ENCODE measurements at places on chromosomes 12 and 14.

DNA sequence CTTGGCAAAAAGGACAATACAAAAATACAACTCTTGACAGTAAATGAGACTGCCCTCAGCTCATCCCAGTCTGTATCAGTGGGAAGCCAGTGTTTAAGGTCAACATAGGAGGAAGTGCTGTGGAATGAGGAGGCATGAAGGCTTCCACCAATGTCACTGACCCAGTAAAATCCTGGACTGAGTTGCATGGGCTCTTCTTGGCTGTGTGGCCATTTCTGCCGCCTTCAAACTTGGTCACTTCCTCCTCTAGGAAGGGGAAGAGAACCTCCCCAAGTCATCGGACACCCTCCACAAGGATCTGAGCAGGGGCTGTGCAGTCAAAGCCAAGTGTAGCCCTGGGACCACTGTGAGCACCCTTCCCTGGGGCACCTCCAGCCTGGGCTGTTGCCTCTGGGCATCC, 11.9 kb downstream of the GPR68 start:
- DNase-seq: no peak

- DNase-seq: no peak
Measured at GRCh38 chr12:94760786-94761185, 110.4 kb upstream of the TMCC3 start.

DNA sequence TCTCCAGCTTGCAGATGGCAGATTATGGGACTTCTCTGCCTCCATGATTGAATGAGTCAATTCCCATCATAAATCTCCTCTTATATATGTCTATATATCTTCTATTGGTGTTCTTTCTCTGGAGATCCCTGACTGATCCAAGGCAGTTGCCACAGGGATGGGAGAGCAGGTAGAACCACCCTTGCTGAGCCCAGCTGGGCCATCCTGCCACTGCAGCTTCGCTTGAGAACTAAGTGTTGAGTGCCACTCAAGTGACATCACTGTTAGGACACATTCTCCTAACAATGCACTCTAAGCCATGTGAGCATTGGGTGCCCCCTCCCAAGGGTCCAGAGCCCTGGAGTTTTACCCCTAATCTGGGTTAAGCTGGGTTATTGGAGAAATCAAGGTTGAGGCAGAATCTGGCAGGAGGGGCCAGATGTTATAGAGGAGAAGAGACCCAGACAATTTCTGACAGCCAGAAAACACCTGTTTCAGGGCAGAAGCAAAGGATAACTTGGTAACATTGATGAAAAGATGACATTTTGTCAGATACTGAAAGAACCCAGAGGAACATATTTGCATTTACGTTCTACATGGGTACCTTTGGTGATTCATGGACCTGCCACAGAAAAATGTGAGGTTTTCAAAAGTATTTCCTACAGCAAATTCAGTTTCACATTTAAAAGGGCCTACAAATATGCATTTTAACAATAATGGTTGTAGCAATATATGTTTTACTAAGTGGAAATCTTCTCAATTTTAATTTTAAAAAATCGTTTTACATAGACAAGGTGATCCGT, 57.2 kb upstream of the MAX start:
- no peak for DNase-seq

DNA sequence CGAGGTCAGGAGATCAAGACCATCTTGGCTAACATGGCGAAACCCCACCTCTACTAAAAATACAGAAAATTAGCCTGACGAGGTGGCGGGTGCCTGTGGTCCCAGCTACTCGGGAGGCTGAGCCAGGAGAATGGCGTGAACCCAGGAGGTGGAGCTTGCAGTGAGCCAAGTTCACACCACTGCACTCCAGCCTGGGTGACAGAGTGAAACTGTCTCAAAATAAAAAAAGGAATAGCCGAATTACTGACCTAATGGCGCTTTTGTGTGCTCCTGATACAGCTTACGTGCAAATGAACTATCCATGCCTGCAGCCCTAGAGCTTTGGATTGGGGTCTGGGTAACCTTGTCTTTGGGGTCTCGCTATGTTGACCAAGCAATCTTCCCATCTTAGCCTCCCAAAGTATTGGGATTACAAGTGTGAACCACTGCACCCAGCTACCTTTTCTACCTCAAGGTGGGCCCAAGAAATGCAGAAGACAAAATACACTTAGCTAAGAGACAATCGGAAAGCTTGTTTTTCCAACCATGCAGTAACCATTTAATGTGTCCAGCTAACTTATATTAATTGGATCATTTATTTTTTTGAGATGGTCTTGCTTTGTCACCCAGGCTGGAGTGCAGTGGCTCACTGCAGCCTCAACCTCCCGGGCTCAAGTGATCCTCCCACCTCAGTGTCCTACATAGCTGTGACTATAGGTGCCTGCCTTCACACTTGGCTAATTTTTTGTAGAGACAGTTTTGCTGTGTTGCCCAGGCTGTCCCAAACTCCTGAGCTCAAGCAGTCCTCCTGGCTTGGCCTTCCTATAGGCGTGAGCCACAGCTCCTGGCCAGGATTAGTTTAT, 5.5 kb downstream of the PABPN1 start:
- DNase-seq: no peak

DNA sequence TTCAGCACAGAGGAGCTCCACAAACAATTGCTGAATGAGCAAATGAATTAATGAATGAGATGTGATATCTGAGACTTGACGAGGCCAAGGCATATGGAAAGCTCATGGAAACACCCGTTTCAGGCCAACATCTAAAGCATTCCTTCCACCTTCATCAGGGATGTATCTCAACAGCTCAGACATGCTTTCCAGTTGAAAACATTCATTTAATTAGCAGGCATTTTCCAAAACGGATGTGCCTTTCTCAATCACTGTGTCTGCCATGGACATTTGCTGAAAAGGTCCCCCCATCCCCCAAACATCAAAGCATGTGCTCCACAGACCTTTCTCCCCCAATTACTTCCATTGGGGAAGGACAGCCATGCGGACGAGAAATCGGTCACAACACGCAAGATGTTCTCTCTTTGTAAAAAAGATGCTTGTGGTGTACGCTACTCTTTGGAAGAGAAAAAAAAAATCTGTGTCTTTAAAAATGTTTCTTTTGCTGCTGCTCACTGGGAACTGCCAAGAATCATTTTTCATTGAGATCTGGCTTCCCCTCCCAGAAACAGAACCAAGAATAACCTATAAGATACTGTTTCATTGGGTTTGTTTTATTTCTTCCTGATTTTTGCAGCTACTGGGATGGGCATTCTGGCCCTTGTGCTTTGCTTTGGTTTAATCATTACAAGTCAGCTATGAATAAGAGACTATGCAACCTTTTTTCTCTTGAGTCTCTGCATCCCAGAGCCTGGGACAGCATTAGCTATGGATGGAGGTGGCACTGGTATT, 528.2 kb downstream of the MED13L start:
- no peak for DNase-seq

- DNase-seq: no peak
Measured at GRCh38 chr12:115037830-115038229, 353.9 kb upstream of the TBX3 start.

- DNase-seq: no peak
Measured at GRCh38 chr14:23630687-23631086, 5.5 kb upstream of the DHRS2 start.

DNA sequence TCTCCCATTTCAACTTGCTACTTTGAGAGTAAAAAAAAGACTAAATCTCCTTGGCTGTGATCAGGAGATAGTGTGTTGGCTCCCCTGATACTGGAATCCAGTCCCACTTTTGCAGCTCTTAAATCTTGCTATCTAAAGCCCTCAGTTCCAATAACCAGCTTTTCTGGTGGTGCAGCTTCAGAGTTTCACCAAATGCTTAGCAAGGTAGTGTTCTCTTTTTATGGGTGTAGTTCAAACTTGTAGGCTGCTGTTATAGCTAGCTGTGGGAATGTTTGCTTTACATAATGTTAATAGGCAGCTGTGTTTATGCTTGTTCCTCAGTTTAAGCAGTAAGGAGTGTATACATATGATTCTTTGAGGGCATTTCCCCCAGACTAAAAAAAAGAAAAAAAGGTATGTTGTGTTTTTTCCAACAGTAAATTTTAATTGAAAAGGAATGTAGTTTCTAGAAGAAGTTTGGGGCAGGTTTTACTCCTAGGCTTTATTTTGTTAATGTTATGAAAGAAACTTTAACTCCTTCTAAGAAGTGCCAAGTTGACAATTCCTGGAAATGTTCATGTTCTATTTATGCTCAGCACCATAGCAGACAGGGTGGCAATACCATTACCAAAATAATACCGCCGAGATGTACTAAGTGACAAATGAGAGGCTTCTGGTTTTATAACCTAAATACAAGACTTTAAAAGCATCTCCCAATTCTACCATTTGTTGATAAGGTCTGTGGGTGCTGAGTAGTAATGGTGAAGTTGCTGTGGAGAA, 12.1 kb downstream of the CRADD start:
- DNase-seq: peak; percentile 52

- DNase-seq: no peak
Measured at GRCh38 chr14:90724866-90725265, 91.4 kb downstream of the TTC7B start.

DNA sequence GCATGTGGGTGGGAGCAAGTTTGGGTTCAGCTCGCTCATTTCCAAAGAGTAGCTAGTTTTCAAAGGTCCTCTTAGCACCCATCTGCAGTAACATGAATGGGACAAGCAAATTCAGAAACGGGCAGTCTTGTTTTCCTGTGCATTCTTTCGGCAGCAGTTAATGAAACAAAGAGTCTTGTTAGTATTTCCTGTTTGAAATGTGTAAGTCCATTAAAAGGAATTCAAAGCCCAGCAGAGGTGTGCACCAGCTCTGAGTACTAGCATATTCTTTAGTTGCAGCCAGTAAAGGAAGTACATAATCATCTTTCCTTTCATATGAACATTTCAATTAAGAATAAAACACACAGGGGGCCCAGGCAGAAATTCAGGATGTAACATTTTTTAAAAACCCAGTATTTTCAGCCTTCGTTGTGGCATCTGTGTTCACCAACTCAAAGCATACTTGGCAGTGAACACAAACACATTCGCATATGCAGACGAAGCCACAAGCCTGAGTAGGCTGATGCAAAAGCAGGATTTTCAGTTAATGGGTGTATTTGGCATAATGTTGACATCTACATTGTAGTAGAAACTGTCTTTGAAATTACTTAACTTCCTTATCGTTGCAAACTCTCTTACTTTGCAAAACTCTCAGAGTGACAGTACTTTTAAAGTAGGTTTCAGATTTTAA, 570.0 kb upstream of the FLRT2 start:
- DNase-seq: no peak

DNA sequence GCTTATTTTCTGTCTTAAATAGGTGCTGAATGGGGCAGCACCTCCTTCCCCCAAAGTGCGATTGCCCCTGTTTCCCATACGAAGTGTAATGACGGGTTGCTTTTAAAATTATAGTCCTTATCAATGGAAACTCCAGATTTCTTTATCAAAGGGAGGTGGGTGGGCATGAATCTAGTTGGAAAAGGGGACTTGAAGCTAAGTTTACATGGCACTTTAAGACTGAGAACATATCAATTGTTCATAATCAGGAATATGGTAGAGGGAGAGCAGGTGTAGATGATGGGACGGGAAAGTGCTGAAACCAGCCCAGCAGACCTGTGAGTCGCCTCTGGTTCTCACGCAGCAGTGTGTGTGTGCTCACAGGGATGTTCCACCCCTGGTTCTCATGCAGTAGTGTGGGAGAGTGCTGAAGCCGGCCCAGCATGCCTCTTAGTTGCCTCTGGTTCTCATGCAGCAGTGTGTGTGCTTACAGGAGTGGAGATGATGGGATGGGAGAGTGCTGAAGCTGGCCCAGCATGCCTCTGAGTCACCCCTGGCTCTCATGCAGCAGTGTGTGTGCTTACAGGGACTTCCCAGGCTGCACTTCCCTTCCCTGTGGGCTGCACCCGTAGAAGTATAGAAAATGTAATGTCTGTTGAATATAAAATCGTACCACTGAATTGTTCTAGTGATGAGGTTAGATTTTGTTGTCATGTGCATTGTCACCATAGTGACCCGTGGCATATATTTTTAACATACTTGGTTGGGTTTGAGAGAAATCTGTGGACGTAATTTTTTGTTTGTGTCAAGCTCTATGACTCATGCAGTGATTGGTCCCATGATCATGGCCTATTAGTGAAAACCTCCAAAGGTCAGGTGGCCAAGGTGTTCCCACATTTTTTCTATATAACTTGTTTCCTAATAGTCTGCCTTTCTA, 51.6 kb downstream of the GPATCH2L start:
- peak; percentile 85 for DNase-seq

DNA sequence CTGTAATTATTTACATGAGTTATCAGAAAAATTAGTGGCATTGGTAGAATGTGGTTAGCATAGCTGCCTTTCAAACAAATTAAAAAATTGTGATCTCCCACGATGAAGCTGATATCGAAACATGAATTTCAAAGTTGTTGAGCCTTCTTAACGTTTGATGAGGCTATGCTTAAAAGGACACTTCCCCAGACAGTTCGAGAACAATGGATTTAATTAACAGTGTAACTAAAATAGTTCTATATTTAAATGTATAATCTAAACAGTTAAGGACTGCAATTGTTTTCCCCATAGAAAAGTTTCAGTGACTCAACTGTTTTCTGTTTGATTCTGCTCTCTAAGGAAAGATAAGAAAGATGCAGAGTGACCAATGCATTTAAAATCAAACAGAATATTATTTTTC, 1.6 kb downstream of the CLEC2B start:
- DNase-seq: no peak

DNA sequence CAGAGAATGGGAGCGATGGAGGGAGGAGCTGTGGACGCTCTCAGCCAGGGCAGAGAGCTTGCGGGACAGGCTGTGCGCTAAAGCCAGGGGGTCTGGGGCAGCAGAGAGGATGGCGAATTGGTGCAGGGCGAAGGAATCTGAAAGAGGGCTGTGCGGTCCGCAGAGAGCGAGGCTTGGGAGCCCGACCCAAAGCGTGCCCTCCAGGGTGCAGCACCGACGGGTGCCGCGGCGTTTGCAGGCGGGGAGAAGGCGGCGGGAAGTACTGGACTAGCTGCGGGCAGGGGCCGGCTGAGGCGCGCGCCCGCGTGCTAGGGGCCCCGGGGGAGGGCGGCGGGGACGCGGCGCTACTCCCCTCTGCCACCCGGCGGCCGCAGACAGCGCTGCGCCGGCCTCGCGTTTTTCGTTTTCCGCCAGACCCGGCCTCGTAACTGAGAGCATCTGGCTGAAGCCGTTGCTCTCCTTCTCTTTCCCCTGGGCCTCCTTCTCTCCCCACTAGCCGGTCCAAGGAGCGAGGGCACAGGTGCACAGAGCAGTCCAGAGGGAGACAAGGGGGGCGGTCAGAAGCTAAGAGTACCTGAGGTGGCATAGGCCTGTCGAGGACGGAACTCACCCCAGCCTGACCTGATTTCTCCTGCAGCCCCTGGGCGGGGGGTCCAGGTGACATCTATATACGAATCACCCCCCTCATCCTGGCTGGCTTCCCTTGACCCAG, 24.9 kb downstream of the SLC6A12 start:
- DNase-seq: no peak

- no peak for DNase-seq
Measured at GRCh38 chr12:1927751-1928351, 9.4 kb upstream of the CACNA2D4 start.

- no peak for DNase-seq
Measured at GRCh38 chr12:113127791-113128199, 7.8 kb downstream of the RASAL1 start.
